IPS DF 19.7 (cell line): ENCODE measurements at places on chromosomes 7 and 10.

- no peak for DNase-seq
Observed at GRCh38 chr7:101330011-101330484, 8.4 kb upstream of the IFT22 start.

DNA sequence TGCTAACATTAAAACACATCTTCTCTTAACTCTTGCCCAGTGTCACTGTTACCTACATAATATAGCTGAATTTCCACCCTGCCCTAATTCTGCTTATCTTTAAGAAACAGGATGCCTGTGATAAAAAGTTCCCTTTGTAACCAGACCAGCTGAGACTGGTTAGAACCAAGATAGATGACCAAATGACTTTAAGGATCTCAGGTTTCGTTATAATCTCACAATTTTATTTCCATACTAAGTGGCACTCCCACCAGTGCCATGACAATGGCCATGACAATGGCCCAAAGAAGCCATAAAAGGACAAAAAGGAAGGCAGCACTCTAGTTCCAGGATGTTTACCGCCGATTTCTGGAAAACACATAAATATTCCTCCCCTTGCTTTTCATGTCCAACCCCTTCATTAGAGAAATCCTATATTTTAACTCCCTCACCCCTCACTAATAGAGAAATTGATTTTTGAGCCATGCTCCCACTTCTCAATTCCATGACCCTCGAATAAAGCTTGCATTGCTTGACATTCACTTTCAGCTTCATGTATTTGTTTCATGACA, 126.1 kb downstream of the ELAPOR2 start:
- DNase-seq, result no peak

DNA sequence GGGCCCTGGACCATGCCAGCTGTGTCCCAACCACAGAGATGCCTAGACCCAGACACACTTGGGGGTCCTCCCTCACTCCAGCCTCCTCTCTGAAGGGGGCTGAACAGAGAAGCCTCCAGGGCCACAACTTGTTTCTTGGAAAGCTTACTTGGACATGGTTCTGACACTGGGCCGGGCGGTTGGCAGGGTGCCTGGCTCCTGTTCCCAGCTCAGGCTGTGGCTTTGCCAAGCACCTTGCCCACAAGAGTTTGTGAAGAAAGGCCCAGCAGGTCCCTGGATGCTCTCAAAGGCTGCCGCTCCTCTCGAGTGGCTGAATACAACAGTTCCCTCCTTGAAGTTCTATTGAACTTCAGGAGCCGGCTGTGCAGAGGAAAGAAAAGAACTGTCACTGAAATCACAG, 181.6 kb downstream of the PTPN20 start:
- no peak for DNase-seq

- no peak for DNase-seq
Observed at GRCh38 chr7:36775061-36775620, 50.8 kb upstream of the AOAH start.
